Breast epithelium (tissue), 4 donors: ENCODE measurements at places on chromosomes 2 and 18. TPM values are rescaled to one million over a fixed set of nuclear protein-coding genes. Genes with fewer than 3 reads are reported as not detected.

GRCh38 chr2:191638802-191639172, 39.1 kb upstream of the NABP1 start:
- DNase-seq, result no peak

GRCh38 chr18:54957996-54958395, 1.3 kb downstream of the CCDC68 start:
- DNase-seq, result no peak

DNA sequence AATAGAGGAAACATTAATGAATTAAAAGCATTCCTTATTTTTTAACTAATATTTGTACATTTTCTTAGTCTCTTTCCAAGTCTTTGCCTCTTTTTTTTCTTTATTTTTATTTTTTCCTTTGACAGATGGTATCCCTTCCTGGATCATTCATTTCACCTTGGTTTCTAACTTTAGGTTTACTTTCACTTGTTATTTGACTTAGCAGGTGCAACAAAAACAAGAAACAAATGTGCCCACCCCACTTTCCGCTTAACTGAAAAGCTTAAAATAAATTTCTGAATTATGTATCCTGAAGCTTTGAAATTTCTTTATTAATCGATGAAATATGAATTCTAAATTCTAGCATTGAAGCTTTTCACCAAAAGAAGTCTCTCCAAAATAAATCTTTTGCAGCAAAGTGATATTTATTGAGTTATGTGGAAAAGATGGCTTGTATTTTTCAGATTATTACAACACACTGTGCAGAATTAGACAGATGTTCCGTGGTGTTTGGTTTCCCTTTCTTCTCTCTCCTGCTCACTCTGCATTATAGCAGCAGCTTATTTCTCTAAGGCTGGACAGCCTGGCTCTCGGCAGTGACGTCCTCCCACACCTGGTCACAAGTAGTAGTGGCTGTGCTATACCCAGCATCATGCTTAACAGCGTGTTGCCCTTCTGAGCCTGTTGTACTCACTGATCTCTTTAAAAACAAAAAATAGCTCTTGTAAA, 99.1 kb upstream of the ZNF397 start:
- no peak for DNase-seq

GRCh38 chr2:188449561-188449960, 157.9 kb downstream of the GULP1 start:
- DNase-seq, result no peak

IL1R2 gene
- total RNA-seq, result 9.8 TPM

MEP1B gene
- total RNA-seq, result not detected

GRCh38 chr2:160561551-160562295, 68.1 kb upstream of the RBMS1 start:
- DNase-seq, result no peak

ZNF638 gene
- 290 TPM for total RNA-seq

DNA sequence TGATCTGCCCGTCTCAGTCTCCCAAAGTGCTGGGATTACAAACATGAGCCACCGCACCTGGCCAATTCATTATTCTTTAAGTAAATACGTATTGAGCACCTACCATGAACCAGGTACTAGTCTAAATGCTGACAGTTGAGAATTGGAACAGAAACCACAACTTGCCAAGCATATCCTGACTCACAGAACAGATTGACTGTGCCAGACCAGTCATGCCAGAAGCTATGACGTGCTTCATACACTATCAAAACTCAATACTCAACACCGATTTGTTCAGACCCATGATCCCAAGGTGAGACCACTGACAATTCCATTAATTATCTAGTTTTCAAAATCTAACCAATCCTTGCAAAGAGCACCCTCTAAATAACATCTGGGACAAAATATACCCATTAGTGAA, 148.6 kb downstream of the B3GNT2 start:
- DNase-seq, result no peak

GRCh38 chr2:224190936-224191270, 151.8 kb upstream of the SERPINE2 start:
- DNase-seq, result no peak

RPRM gene
- total RNA-seq, result not detected

CCNT2 gene
- total RNA-seq, result 35.8 TPM

MYCN gene
- total RNA-seq, result 0.59 TPM

GRCh38 chr2:130853391-130853790, 16.7 kb downstream of the ARHGEF4 start:
- no peak for DNase-seq

RNF152 gene
- total RNA-seq, result 8.6 TPM

DNA sequence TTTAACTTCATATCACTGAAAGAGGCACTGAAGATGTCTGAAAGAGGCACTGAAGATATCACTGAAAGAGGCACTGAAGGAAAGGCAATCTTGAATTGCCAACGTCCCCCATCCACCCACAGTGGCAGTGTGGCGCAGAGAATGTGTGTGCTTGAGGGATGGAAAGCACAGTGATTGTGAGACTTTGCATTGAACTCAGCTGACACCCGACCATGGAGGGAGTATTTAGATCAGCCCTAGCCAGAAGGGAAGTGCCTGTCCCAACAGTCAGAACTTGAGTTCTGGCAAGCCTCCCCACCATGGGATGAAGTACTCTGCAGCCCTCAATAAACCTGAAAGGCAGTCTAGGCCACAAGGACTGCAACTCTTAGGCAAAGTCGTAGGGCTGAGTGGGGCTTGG, 33.8 kb downstream of the MAP4K3 start:
- DNase-seq, result no peak

DNA sequence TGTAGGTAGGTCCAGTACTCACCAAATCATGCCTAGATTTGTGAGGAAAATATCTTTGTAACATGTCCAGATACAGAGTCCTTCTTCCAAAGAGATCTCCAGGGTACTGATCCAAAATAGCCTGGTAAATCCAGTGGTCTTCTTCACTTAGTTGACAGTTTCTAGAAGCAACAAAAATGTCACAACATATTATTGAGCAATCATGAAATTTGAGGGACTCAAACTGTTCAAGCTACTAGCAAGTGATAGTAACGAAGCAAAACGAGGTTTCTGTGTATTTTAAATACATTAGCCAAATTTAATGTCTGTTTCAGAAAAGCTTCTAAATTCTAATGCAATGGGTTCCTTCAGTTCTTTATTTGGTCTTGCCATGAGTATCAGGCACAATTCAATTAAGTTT, 142.8 kb downstream of the CCDC148 start:
- DNase-seq, result no peak

LRATD1 gene
- 4.9 TPM for total RNA-seq

DNA sequence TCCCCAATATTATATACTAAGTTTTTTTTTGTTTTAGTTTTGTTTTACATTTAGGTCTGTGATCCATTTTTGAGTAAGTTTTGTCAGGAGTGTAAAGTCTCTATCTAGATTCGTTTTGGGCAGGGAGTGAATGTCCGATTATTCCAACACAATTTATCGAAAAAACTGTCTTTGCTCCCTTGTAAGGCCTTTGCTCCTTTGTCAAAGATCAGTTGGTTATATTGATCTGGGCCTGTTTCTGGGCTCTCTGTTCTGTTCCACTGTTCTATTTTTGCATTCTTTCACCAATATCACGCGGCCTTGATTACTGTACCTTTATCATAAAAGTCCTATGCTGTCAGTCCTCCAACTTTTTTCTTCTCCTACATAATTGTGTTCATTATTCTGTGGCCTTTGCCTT, 276.5 kb upstream of the ZC3H15 start:
- DNase-seq, result no peak

GRCh38 chr2:33804155-33804554, 205.1 kb upstream of the FAM98A start:
- no peak for DNase-seq

DNA sequence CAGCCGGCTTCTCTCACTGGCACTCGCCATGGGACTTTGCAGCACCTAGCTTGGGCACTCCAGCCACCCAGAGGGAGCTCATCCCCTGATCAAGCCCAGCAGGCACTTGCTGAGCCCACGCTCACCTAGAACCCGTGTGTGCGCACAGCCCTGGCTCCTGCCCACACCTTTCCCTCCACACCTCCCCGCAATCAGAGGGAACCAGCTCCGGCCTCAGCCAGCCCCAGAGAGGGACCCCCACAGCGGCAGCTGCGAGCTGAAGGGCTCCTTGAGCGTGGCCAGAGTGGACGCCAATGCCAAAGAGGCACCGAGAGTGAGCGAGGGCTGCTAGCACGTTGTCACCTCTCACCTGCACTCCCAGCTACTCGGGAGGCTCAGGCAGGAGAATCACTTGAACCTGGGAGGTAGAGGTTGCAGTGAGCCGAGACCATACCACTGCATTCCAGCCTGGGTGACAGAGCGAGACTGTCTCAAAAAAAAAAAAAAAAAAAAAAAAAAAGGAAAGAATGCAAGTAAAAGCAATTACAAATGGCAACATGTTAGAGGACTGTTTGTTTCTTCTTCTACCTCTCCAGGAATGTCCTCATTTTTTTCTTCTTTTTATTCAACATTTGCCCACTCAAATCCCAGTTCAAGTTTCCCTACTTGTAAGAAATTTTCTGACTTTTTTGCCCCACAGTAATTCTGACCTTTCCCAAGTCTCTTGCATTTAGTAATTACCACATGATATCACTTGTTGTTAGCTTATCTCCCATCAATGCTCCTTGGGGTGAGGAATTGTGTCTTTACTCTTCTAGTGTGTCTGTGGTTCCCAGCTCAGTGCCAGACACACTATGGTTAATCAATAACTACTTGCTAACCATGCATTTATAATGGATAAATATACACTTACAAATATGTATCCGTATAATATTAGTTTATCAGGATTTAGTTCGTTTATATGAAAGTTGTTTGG, 40.6 kb upstream of the ST3GAL5 start:
- no peak for DNase-seq

- no peak for DNase-seq
Measured at GRCh38 chr2:205865905-205866441, 183.7 kb downstream of the NRP2 start.

ALPG gene
- total RNA-seq, result not detected

MPP4 gene
- total RNA-seq, result 0.29 TPM

DNA sequence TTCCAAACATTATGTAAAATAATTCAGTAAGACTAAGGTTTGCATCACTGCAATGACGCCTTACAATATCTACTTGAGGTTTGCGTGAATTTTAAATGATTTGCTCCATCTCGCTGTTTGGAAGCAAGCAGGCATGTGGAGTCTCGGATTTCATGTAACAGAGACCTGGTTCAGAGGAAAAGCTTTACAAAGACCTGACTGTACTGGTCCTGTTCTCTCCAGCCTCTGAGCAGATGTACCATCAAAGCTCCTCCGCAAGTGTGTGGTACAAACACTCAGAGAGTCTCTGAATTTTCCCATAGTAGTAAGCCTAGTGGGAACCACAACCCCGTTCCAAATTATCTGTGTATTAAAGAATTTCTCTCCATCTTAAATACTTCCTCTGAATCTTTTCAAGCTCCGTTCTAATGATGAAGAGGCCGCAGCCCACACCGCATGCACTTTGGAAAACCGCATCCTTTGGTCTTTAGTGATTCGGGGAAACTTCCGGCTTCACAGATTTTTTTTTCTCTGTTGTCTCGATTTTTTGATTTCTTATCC, 728.1 kb upstream of the SOX11 start:
- no peak for DNase-seq

DNA sequence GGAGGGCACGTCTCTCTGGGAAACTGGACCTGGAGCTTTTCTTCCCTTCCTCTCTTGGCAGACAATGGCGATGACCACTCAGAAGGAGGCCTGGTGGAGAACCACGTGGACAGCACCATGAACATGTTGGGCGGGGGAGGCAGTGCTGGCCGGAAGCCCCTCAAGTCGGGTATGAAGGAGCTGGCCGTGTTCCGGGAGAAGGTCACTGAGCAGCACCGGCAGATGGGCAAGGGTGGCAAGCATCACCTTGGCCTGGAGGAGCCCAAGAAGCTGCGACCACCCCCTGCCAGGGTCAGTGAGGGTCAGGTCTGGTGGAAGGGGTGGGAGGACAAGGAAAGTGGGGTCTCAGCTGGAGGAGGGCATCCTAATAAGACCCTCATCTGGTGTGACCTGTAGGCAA, 27.3 kb downstream of the IGFBP2 start:
- no peak for DNase-seq

DNA sequence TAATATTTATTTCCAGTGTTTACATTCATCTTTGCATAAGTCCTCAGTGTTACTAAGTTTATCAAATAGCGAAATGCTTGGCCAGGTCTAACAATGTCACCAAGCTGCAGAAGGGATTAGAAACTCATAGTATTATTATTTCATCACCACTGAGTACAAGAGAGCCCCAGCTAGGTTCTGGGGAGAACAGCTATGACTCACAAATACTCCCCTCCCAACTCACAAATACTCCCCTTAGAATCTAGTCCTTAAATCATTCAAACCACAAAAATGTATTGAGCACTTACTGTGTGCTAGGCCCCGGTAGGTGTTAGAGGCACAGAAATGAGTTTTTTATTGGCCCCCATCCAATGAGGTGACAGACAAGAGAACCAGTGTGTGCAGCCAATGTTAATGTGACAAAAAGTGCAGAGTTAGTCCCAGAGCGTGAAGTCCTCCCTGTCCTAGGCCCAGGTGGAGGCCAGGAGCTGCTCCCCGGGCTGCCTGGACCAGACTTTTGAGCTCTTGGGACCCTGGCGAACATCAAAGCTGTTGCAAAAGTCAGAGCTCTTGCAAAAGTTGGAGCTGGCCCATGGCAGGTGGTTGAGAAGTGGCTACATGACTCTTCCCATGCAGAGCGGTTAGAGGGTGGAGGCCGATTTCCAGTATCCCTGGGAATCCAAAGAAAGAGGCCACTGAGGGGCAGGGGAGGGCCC, 9.8 kb downstream of the STEAP3 start:
- DNase-seq, result no peak

GRCh38 chr18:25592804-25593360, 240.9 kb upstream of the ZNF521 start:
- DNase-seq, result no peak

DNA sequence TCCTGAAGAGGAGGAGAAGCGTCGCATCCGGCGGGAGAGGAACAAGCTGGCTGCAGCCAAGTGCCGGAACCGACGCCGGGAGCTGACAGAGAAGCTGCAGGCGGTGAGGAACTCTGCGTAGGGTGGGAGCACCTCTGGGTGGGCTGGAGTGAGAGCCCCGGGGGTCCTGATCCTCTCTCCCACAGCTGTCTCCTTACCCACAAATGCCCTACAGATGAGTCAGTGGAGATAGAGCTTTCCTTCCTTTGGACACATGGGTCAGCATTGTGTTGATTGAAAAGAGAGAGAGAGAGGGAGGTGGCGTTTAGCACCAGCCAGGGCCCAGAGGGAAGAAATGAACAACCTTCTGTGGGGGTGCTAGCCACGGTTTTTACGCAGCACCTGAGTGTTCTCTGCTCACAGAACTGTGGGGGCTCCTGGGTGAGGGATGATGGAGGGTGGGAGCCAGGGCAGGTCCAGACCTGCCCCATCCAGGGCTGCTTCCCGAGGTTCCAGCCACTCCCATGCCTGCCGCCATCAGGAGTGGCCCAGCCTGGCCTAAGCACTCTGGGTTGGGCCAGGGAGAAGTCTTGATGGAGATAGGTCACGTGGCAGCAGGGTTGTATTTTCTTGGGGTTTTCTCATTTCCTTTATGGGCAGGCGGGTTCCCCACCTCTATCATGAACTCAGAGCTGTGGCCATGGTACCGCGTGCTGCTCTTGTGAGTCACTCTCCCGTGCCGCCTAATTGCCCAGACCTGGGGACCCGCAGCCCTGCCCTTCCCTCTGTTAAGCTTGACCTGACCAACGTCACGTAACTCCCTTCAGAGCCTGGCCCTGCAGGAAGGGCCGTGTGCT, 16.3 kb downstream of the FOSL2 start:
- no peak for DNase-seq
